ENCODE measurements at places on chromosomes 3 and 15.

GRCh38 chr3:12049675-12050074 lies 45.5 kb downstream of the SYN2 start:
- DNase-seq = no peak

DNA sequence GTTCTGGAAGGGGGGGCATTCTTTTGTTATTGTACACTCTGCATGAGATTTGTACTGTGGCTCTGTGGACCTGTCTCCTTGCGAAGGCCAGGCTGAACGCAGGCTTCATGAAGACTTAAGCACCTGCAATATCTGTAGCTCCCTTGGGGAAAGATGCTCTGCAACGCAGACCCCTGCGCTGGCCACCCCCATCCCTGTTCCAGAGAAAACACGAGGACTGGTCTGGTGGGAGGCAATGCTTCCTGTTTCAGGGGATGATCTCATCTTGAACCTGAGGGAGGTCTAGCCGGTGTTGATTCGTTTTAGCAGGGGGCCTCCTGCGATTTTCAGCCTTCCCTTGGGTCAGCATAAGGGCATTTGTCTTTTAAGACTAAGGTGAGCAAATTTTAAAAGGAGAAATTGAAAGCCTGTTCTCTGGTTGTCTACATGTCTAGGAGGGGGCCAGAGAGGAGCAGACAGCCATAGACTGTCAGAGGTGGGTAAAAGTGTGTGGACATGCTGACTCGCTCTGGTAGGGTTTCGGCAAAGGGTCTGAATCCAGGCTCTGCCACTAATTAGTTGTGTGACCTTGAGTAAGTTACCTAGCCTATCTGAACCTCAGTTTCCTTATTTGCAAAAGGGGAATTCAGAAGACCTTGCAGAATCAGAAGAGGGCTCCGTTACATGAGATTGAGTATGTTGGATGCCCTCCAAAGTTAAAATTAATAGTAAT lies 80.9 kb upstream of the RASGRF1 start:
- DNase-seq = peak; percentile 54

- DNase-seq = no peak
Measured at GRCh38 chr3:17941766-17942165, 199.3 kb upstream of the TBC1D5 start.

GRCh38 chr3:128277378-128278069 lies 124.2 kb downstream of the EEFSEC start:
- no peak for DNase-seq

- DNase-seq = no peak
Measured at GRCh38 chr3:178847190-178847589, 224.4 kb downstream of the ZMAT3 start.

DNA sequence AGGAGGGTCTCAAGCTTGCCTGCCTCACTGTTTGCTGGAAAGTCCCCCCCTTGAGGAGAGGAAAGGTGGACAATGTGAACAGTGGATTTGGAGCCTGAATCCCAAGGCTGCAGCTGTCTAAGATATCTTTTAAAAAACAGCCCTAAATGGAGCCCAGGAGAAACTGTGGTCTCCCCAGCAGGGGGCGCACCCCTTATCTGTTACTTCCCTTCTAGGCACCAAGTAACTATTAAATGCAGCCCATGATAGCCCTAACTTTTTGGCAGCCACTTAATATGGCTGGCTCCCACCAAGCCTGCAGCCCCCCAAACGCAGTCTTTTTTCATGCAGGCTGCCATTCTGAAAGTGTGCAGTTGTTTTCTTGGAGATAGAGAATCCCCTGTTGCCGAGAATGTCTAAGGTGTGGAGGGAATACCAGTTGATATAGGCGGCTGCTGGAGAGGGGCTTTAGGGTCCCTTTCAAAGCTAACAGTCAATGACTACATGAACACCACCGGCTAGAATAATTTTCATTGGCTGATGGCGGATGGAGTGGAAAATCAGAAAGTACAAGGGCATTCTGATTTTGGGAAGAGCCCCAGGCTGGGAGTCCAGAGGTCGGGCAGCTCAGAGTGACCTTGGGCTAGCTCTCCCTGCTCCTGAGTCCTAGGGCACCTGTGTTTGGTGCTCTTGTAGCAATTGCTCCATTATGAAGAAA lies 1.3 kb downstream of the RHCG start:
- DNase-seq = peak; percentile 71

DNA sequence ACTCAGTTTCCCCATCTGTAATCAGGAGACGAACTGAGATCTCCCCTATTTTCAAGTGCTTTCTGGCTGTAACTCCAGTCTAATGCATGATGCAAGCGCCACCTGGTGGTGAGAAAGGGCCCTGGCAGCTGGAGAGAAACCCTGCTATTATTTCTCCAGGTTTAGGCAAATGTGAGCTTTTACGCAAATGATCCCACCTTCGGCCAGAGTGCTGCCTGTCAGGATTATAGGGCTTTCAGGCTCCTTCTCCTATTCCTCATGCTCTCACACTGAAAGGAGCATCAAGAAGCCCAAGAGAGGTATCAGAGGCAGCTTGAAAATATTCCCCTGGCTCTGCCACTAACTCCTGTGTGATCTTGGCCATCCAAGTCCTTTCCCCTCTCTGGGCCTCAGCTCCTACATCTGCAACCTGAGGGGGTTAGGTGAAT lies 93.9 kb upstream of the RASGRF1 start:
- DNase-seq = peak; percentile 71

GRCh38 chr3:61288446-61288845 lies 37.2 kb upstream of the FHIT start:
- DNase-seq = no peak

DNA sequence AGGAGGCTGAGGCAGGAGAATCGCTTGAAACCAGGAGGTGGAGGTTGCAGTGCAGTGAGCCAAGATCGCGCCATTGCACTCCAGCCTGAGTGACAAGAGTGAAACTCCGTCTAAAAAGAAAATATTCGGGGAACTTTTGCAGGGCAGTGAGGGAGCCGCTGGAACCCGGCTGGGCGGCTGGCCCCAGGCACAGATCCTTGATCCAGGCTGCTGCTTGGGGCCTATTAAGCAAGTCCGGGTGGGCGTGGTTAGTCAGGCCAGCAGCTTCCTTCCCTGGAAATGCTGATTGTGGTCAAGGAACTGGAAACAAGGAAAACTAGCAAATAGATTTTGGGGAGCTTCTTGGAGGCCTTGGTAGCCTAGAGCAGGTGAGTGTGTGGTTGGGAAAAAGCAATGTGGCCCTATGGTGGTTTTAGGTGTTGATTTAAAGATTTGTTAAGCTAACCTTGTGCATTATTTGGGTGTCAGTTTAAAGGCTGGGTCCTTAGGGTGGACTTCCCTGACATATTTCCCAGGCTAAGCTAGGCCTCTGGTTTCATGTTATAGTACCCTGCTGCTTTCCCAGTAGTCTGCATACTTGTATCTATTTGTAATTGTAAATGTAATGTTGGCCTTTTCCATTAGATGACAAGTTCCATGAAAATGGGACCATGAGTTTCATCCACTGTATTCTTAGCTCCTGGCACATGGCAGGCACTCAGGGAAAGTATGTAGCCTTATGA lies 17.7 kb upstream of the SNX22 start:
- no peak for DNase-seq

- DNase-seq = peak; percentile 89
Measured at GRCh38 chr15:63497642-63498467, 6.5 kb upstream of the USP3 start.

DNA sequence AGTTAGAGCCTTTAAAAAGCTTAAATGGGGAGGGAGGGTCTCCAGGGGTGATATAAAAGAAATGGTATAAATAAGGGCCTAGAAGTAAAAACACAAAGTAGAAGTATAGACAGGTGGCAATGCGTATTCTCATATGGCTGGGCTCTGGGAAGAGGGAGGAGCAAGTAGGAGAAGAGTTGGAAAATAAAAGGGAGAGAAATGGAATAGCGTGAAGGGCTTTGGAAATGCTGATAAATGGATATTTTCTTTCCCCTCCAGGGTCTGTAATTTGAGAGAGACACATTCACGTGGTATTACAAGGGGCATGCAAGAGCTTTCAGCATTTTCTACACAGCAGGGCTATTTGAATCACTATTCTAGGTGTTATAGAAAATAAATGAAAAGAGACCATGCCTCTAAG lies 313.7 kb downstream of the RYR3 start:
- DNase-seq = no peak

GRCh38 chr3:47035645-47036044 lies 56.2 kb downstream of the NBEAL2 start:
- DNase-seq = no peak

DNA sequence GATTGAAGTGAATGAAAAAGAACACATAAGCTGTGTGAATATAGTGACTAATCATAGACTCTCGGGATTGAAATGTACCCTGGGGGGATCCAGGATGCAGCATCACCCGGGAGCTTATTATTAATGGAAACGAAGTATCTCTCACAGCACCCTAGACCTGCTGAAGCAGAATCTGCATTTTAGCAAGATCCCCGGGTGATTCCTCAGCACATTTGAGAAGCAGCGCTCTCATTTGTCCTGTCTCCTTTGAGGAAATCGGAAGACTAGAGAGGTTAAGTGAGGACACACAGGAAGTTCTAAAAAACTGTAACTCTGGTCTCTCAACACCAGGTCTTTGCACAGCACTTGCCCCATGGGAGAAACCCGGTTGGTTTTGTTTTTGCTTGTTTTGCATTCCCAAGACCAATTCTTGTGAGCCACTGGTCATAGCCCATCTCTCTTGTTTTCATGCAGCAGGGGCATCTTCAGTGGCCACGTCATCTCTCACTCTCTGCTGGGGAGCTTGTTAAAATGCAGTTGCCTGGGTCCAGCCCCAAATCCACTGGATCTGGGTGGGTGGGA lies 30.2 kb downstream of the ZNF710 start:
- no peak for DNase-seq

DNA sequence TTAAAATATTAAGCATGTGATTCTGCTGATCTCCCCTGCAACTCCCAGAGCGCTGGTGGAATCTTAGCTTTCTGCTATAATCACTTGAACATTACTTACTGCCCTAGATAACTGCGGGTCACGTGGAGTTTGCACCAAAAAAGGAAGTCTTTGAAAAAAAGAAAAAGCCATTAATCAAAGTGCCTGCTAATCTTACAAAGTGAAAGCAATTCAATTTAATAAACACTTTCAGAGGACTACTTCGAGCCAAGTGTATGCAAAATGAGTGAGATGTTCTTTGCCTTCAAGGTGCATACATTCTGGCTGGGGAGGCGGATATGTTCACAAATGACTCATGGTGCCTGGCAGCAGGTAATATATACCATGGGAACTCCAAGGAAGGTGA lies 109.9 kb upstream of the GAP43 start:
- DNase-seq = no peak

GRCh38 chr15:80506286-80506893 lies 102.2 kb downstream of the ARNT2 start:
- no peak for DNase-seq

- no peak for DNase-seq
Measured at GRCh38 chr15:66308531-66308930, 15.2 kb downstream of the DIS3L start.

GRCh38 chr3:183984127-183984740 lies 33.5 kb downstream of the ABCC5 start:
- DNase-seq = no peak

GRCh38 chr15:92189166-92189565 lies 204.5 kb upstream of the ST8SIA2 start:
- DNase-seq = no peak

DNA sequence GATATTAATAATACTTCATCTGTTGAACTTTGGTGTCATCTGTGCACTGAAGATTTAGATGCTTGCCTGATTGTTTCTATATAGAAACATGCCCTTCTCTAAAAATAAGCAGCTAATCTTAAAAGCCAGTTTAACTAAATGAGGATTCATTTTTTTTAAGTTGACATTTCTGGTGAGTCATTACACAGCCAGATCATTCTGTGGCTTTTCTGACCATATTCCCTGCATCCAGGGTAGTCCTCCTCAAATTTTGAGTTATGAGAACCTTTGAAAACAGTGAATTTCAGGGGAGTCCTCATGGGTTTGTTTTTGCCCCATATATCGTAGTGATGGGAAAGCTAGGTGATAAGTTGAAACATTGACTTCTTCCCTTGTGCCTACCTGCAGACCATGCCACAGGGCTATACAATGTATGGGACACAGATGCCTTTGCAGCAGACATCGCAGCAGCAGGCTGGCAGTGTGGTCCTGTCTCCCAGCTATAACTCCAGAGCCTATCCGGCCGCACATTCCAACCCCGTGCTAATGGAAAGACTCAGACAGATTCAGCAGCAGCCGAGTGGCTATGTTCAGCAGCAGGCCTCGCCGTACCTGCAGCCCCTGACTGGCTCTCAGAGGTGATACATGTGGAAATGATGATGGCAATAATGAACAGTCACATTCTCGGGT lies 26.5 kb upstream of the P2RY12 start:
- no peak for DNase-seq

DNA sequence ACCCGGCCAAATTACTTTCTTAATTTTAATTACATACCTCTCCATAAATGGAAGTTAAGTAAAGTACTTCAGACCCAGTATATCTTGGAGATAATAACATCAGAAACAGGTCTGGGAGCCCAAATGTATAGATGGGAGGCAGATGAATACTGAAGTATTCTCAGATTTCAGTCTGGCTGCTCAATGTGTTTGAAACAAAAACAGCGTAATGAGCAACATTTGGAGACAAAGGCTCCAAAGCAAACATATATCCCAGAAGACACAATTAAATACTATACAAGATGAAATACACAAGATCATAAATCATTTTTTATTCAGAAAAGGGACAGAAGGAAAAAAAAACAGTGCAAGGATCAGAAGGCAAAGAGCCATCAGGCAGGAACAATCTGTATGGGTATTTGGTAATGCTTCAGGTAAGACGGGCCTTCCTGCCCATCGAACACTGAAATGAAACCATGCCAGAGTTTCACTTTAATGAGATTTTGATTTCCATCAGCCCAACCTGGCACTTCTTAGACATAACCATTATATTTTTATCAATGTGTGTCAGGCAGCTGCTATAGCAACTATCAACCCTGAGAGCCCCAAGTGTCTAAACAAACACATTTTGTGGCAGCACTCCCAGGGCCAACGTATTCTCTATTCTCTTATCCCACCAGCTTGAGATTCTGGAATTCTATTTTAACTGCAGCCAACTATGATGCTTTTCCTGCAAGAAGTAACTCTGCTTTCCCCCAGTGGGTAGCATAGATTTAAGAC lies 210.8 kb downstream of the STT3B start:
- no peak for DNase-seq

DNA sequence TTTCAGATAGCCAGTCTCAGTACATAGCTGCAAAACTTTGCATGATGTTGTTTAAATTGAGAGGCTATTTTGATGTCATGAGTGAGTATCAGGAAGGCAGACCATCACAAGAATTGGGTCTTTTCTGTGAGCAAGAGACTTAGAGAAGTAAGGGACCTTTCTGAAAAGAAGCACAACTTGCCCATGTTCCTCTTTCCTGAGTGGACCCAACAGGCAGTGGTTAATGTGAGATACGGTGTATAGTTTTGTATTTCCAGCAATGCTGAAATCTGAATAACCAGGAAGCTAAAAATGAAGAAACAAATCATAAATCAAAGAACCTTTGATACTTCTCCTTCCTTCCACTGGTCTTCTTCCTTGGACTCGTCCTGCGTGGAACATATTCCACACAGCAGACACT lies 25.1 kb downstream of the MCTP2 start:
- DNase-seq = no peak

GRCh38 chr3:12648384-12648959 lies 15.4 kb downstream of the RAF1 start:
- DNase-seq = no peak
